ENCODE measurements at places on chromosomes 6 and 20. TPM values are rescaled to one million over a fixed set of nuclear protein-coding genes. Genes with fewer than 3 reads are reported as not detected.

The RAET1L gene
- total RNA-seq = not detected

The LGSN gene
- 0.40 TPM for total RNA-seq

The NTSR1 gene
- 2.6 TPM for total RNA-seq

The SIM1 gene
- 1.2 TPM for total RNA-seq

All from spinal cord (tissue), 10 donors.